GOT3 (cell line): ENCODE measurements at places on chromosomes 5 and 9.

GRCh38 chr9:126457890-126458289 is 131.3 kb downstream of the MVB12B start:
- DNase-seq: no peak

- DNase-seq: no peak
Observed at GRCh38 chr9:36140086-36141084, 3.9 kb downstream of the GLIPR2 start.

DNA sequence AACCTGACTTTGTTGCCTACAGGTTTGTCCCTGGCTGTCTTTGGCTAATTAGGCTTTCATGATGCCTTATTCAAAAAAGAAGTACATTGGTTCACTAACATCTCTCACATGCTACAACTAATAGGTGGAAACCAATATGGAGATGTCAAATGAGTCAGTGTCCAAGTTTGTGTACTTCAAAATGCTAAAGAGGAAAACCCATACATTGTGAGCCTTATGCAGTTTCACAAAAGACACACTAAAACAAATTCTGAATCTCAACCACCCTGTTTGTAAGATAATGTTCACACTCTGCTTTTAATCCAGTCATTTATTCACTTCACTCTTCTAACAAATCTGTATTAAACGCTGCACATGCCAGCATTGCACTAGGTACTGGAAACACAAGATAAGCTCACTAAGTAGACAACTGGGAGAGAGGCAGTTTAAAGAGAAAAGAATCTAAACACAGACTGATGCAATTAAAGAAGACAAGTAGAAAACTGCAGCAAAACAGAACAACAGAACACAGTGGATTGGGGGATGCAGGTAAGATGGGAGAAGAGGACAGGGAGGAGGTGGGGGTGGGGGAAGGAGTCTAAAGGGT is 104.1 kb downstream of the DROSHA start:
- no peak for DNase-seq

DNA sequence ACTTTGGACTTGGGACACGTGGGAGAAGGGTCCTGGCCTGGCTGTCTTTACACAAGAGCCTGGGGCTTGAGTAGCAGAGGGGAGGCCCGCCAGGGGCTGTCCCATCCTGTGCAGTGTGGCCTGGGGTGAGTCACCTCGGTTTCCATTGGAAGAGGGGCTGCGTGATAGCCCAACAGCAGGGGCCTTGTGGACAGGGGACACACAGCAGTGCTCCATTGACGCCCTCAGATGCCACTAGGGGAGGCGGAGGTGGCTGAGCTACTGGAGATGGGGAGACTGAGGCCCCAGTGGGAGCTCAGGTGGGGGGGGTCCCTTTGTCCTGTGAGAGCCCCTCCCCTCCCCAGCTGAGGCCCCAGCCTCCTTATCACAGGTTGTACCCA is 50.0 kb upstream of the RNU6ATAC start:
- no peak for DNase-seq

DNA sequence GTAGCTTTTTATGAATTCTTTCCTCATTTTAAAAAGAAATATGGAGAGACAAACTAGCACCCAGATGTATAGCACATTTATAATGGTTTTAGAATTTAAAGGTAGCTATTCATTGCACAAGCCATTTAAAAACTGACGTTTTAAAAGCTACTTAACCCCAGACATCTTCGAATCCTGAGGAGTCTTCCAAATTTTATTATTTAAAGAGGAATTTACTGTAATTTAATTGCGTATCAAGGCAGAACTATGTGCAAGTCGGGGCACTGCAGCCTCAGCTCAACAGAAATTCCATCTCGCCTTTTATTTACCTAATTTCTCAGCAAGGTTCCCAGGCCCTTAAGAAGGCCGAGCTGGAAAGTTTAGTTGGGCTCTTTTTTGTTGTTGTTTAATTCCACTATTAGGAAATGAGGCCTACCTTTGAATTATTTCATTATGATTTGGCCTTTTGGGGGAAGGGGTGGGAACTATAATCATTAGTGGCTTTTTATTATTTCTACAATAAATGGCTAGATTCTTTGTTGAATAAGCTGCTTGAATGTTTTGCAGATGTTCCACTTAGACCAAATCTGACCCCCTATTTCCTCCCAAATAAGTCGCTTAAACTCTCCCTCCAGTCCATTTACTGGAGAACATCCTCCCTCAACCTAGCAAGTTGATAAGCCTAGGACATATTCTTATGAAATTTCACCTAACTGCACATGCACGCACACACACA is 20.2 kb downstream of the NR2F1 start:
- DNase-seq: no peak

- no peak for DNase-seq
Observed at GRCh38 chr5:45694971-45695803, 993 bp downstream of the HCN1 start.

DNA sequence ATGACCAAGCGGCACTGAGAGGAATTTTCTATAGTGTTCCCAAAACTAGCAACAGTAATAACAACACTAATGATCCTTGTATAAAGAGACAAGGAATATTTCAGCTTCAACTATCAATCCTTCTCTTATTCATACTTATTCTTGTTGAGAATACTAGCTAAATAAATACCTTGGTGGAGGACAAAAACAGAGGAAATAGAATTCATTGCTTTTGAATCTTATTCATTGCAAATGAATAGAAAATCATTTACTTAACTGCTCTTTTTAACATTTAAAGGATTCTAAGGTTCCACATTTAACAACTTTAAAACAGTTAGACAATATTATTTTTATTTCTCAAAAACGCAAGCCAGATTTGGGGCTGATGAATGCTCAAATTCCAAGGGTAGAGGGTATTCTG is 22.4 kb downstream of the SKIC3 start:
- DNase-seq: no peak

DNA sequence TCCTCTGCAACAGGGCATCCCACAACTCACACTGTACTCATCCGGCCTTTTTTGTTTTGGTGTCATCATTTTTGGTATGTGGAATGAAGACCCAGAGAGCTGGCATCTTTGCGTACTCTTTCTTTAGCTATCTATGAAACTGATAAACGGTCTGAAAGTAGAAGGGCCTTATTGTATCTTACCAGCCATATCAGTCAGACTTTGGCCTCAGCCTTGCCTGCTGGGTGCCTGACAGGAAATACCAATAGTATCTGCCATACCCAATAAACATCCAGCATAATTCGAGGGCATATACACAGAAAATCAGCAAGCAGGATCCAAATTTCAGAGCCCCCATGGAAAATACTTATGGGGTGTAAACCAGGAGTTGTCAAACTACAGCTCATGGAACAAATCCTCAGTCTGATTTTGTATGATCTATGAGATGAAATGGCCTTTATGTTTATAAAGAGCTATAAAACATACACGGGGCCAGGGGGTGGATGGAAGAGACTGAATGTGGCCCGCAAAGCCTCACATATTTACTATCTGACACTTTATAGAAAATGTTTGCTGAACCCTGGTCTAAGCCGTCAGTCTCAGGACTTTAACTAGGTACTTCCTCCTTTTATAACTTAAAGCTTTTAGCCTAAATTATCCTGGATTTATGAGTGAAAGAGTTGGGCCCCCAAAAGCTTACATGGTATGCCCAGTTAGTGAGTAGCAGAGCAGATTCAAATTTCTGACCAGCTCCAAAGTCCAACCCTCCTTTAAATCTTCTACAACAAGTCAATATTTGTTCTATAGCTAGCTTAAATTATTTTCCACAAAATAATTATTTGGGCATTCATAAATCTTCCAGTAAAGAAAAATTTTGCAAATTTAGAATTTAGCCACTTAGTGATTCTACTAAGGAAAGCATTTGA is 308.0 kb upstream of the PUM3 start:
- DNase-seq: no peak

DNA sequence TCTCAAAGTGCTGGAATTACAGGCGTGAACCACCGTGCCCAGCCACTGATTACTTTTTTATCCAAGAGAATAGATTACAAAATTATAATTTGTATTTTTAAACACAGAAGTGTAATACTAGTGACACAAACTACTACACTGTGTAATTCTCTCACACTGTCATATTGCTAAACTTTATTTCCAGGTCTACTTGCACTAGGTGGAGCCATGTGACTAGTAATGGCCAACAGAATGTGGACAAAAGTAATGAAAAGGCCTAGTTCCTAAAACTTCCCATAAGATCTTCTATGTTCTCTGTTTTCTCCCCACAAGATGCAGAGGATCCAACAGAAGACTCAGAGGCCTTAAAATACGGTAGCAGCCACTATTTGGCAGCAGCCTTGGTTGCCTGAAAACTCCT is 27.3 kb downstream of the NADK2 start:
- no peak for DNase-seq

DNA sequence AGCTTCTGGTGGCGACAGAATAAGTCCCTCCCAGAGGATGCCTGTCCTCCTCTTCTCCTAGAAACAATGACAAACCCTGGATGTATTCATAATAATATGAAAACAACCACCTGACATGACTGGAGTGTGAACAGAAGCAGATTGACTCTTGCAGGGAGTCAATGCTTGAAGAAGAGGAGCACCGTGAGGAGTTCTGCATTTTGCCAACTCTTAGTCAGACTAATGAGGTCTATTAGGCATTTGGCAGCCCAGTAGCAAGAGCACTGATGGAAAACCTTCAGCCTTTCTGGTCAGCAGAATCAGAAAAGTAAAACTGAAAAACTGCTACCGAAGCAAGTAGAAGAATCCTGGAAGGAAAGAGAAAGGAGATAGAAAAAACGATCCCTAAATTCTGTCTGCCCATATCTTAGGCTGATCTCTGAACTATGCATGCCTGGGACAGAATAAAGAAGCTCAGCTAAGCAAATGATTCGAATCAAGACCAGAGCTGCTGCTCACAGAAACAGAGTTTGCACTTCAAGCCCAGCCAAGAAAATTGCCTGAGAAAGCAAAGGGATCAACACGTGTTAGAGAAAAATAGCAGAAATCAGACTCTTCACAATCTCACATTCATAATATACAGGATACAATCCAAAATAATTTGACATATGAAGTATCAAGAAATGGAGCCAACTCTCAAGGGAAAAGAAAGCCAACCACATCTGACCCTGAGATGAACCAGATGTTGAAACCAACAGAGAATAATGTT is 69.5 kb upstream of the OSMR start:
- DNase-seq: no peak

DNA sequence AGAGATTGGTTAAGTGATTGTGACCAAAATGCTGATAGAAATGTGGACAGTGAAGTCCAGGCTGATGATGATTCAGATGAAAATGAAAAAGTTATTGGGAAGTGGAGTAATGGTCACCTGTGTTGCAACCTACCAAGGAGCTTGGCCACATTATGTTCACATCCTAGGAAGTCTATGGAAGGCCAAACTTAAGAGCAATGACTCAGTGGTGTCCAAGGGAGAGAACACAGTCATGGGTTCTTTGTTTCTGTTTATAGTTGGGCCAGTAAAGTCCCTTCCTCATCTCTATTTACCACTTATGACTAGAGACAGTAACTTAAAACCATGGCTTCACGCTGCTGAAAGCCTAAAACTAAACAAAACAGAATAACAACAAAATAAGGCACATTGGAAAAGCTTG is 555.3 kb upstream of the DAB2 start:
- no peak for DNase-seq

GRCh38 chr5:83937837-83938236 is 217.2 kb upstream of the HAPLN1 start:
- DNase-seq: no peak

DNA sequence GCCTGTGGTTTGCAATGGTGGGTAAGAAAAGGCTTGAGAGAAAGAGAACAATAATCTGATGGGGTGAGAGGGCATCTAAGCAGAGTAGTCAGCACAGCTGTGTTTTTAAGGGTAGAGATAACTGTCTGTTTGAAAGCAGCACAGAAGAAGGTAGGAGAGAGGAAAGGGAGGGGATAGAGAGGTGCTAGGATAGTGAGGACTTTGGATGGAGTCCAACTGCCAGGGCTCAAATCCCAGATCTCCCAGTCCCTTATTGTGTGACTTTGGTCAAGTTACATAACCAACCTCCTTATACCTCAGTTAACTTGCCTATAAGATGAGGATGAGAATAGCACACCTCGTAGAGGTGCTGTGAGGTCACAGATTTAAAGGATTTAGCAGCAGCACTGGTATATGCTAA is 55.6 kb downstream of the GPR21 start:
- DNase-seq: no peak

DNA sequence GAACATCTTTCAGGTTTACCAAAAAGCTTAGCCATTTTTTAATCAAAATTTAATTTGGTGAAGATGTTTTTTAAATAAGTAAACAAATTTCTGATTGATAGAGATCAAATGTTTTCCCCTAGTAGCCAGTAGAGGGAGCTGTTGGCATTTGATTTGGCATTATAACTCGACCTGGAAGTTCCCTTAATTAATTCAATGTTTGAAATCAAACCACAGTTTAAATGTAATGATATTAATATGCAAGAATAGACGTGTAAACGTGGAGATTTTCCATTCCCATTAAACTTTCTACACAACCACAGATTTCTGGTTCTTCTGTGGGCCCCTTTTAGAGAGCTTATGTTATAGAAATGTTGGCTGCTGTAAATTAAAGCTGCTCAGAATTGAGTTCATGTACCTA is 148.1 kb upstream of the MPDZ start:
- DNase-seq: no peak
